Osteocyte (in vitro differentiated cells): ENCODE measurements at places on chromosomes 2 and 18. TPM values are rescaled to one million over a fixed set of nuclear protein-coding genes. Genes with fewer than 3 reads are reported as not detected.

GRCh38 chr2:5945742-5946141, 253.6 kb downstream of the SOX11 start:
- no peaks in the 10 kb centered on the region for H3K36me3 ChIP-seq
- H3K27me3 ChIP-seq, result peaks cover 5% of the 10 kb centered on the region
- DNase-seq, result no peak
- H3K4me1 ChIP-seq, result no peaks in the 10 kb centered on the region

- H3K4me1 ChIP-seq, result no peaks in the 10 kb centered on the region
- H3K27me3 ChIP-seq, result peaks cover 25% of the 10 kb centered on the region
- no peaks in the 10 kb centered on the region for H3K36me3 ChIP-seq
- peak; percentile 34 for DNase-seq
- no peak overlapping the region for H3K27ac ChIP-seq
These were observed 182.8 kb upstream of the AGAP1 start for GRCh38 chr2:235311044-235311443.

Gene RAB27B
- total RNA-seq, result 1.9 and 2.1 TPM in 2 replicates

DNA sequence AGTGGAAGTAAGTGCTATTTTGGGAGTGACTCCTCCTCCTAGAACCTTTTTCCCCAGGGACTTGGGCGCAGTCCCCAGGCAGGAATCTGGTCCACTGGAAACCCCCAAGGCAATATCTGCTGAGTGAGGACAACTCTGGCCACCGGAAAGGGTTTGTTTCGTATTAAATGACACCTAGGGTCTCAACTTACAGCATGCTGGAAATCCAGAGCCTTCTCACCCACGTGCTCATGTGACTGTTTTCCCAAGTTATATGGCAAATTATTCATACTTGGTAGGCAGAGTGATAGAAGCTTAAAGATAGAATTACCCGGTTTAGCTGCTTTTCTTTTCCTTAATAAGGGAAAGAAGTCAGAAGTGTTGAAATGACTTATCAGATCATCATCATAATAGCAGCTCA, 436.9 kb upstream of the SPRED2 start:
- peaks cover 9% of the 10 kb centered on the region for H3K27me3 ChIP-seq
- H3K27ac ChIP-seq, result no peak overlapping the region
- no peaks in the 10 kb centered on the region for H3K36me3 ChIP-seq
- H3K4me3 ChIP-seq, result no peak overlapping the region
- H3K4me1 ChIP-seq, result no peaks in the 10 kb centered on the region
- DNase-seq, result no peak

GRCh38 chr2:136362676-136363390, 244.9 kb upstream of the CXCR4 start:
- H3K27me3 ChIP-seq, result peaks cover 4% of the 10 kb centered on the region
- H3K4me3 ChIP-seq, result no peak overlapping the region
- DNase-seq, result no peak

Gene WDR35
- total RNA-seq, result 11.0 and 11.4 TPM in 2 replicates

Gene METTL8
- 21.7 and 27.1 TPM in 2 replicates for total RNA-seq

- H3K27me3 ChIP-seq, result no peaks in the 10 kb centered on the region
- H3K27ac ChIP-seq, result no peak overlapping the region
- no peak overlapping the region for H3K4me3 ChIP-seq
These were observed 2.6 kb downstream of the GPR35 start for GRCh38 chr2:240627736-240628506.

Gene DTYMK
- total RNA-seq, result 26.3 and 28.8 TPM in 2 replicates

DNA sequence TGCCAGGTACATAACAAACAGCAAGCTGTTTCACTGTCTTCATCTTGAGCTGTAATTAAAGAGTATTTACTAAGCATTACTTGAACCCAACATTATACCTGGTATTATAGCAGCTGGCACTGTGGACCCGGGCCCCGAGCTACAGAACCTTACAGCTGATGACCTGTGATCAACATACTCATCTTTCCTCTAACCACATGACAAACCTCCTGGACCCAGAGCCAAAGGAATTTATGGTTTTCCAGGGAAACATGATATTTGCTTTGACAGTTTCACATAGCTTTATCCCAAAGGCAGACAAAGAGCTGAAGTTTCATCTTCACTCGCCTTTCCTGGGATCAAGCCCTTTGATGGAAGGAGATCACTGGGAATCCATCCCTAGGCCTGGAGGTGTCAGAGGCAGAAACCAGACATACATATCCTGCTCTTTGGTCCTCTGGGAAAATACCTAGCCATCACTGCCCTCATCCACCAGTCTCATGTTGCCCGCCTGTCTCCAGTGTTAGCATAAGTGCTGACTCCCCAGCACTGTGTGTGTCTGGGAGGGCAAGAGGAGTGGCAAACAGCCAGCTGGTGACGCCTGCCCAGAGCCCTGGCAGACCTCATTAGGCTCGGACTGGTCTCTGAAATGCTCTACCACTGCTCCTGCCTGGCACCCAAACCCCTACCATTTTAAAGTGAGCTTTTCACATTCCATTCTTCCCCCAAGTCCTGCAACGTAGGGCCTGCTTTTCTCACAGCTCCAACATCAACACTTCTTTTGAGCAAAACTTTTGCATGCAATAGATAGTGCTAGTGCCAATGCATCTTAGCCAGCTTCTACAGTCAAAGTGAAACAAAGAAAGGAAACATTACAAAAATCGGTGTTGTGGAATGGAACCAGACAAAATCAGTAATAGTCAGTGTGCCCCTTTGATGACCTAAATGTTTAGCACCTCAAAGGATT, 138.8 kb upstream of the CTAGE1 start:
- H3K27me3 ChIP-seq, result no peaks in the 10 kb centered on the region
- no peak overlapping the region for H3K27ac ChIP-seq
- no peaks in the 10 kb centered on the region for H3K36me3 ChIP-seq

Gene C2orf80
- total RNA-seq, result not detected in 2 replicates

Gene TUBA3E
- total RNA-seq, result not detected in 2 replicates

Gene STPG4
- total RNA-seq, result 0.37 and 0.56 TPM in 2 replicates

GRCh38 chr2:177972782-177973181, 99.8 kb downstream of the PDE11A start:
- no peaks in the 10 kb centered on the region for H3K4me1 ChIP-seq
- no peak overlapping the region for H3K27ac ChIP-seq
- no peak overlapping the region for H3K4me3 ChIP-seq
- H3K27me3 ChIP-seq, result no peaks in the 10 kb centered on the region
- H3K36me3 ChIP-seq, result no peaks in the 10 kb centered on the region

Gene TMSB10
- 2,436 and 2,534 TPM in 2 replicates for total RNA-seq

Gene KCNG2
- not detected in 2 replicates for total RNA-seq

GRCh38 chr2:155412598-155412997, 714.1 kb downstream of the KCNJ3 start:
- no peaks in the 10 kb centered on the region for H3K27me3 ChIP-seq
- H3K4me1 ChIP-seq, result no peaks in the 10 kb centered on the region
- DNase-seq, result no peak
- H3K4me3 ChIP-seq, result no peak overlapping the region
- H3K27ac ChIP-seq, result no peak overlapping the region
- H3K36me3 ChIP-seq, result no peaks in the 10 kb centered on the region

GRCh38 chr2:45276914-45277313, 267.7 kb upstream of the SIX2 start:
- no peak overlapping the region for H3K27ac ChIP-seq

- no peak for DNase-seq
- H3K27ac ChIP-seq, result no peak overlapping the region
- H3K27me3 ChIP-seq, result no peaks in the 10 kb centered on the region
- peaks cover 22% of the 10 kb centered on the region for H3K4me1 ChIP-seq
- no peak overlapping the region for H3K4me3 ChIP-seq
These were observed 198.2 kb downstream of the CTNNA2 start for GRCh38 chr2:79711098-79711497.

Gene COPS7B
- 34.3 and 35.7 TPM in 2 replicates for total RNA-seq

Gene VWC2L
- not detected in 2 replicates for total RNA-seq

DNA sequence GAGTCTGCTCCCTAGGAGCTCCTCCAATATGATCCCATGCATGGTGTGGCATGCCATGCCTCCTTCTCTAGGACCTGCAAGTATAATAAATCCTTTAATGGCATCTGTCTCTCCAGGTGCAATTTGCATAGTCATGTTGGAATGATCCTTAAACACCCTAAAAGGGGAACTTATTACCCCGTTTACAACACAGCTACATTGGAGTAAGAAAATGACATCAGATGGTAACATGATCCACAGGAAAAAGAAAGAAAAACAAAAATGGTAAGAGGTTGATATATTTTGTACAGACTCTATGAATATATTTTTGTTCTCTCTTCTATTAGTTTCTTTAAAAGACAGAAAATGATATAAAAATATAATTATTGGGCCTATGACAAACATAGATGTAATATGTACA, 79.0 kb downstream of the CRACDL start:
- no peak overlapping the region for H3K27ac ChIP-seq
- no peaks in the 10 kb centered on the region for H3K36me3 ChIP-seq
- no peak overlapping the region for H3K4me3 ChIP-seq
- DNase-seq, result no peak
- no peaks in the 10 kb centered on the region for H3K4me1 ChIP-seq
- H3K27me3 ChIP-seq, result peaks cover 30% of the 10 kb centered on the region

DNA sequence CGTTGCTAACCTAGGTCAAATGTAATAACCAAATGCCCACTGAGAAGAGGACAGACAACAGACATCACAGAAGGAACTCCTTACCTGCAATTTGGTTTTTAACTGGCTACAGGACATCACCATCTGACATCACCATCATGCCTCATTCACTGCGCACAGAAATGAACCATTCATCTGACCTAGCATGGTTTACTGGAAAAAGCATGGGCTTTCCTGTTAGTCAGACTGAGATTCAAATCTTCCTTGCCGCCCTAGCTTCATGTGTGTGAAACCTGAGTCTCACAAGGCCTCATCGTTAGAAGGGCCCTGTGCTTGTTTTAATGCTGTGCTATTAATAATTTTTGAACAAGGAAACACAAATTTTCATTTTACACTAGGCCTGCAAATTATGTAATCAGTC, 1.1 kb upstream of the HIBCH start:
- H3K4me1 ChIP-seq, result peaks cover 28% of the 10 kb centered on the region
- H3K27ac ChIP-seq, result peak overlapping the region; percentile 96
- peaks cover 6% of the 10 kb centered on the region for H3K27me3 ChIP-seq
- H3K36me3 ChIP-seq, result no peaks in the 10 kb centered on the region

Gene ANO7
- 1.3 TPM in 2 replicates for total RNA-seq

DNA sequence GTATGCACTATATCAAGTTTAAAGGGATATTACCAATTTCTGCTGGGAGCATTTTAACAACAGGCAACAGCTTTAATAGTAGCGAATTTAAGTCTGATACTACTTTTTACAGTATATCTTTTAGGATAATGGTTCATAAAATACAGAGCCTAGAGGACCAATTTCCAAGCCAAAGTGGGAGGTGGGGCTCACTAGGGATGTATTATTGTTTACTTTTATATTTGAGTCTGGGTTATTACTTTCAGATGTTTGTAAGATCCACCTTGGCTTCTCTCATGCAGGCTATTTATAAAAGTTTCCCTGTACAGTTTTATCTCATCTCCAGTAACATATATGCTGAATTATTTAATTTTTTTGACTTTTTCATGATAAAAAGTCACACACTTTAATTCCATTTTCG, 242.0 kb downstream of the CMPK2 start:
- no peak overlapping the region for H3K4me3 ChIP-seq
- DNase-seq, result no peak
- H3K36me3 ChIP-seq, result no peaks in the 10 kb centered on the region
- H3K27ac ChIP-seq, result no peak overlapping the region
- H3K4me1 ChIP-seq, result peaks cover 15% of the 10 kb centered on the region

- H3K36me3 ChIP-seq, result no peaks in the 10 kb centered on the region
- H3K27me3 ChIP-seq, result no peaks in the 10 kb centered on the region
These were observed 121.3 kb downstream of the AGAP1 start for GRCh38 chr2:235614900-235615712.

Gene TUBA3D
- not detected in 2 replicates for total RNA-seq

Gene REG1A
- total RNA-seq, result not detected in 2 replicates

Gene TXNDC9
- total RNA-seq, result 27.5 and 29.3 TPM in 2 replicates

- H3K27me3 ChIP-seq, result no peaks in the 10 kb centered on the region
- no peak overlapping the region for H3K4me3 ChIP-seq
- H3K36me3 ChIP-seq, result peaks cover 43% of the 10 kb centered on the region
- peaks cover 3% of the 10 kb centered on the region for H3K4me1 ChIP-seq
These were observed 20.6 kb downstream of the TMX3 start for GRCh38 chr18:68694316-68694715.

DNA sequence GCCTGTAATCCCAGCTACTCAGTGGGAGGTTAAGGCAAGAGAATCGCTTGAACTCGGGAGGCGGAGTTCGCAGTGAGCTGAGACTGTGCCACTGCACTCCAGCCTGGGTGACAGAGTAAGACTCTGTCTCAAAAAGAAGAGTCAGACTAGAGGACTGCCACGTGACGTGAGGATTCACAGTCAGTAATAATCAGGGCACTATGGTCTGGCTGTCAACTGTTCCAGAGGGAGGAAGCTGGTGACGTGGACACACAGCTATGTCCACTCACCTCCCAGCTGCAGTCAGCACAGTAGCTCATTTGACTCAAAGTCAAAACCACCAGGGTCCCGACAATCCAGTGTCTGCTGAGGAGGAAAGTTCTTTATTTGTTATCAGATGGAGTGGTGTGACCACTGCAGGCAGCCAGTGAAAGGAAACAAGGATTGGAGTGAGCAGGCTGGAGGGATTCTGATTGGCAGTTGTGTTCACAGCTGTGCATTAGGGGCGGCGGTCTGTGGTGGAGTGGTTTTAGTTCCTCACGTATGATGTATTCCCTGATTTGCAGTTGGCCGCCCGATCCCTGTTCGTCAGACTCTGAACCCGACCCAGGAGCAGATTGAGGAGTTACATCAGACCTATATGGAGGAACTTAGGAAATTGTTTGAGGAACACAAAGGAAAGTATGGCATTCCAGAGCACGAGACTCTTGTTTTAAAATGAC, 37.9 kb downstream of the MOGAT1 start:
- no peaks in the 10 kb centered on the region for H3K27me3 ChIP-seq
- peak overlapping the region; percentile 91 for H3K27ac ChIP-seq
- peaks cover 70% of the 10 kb centered on the region for H3K4me1 ChIP-seq
- peak; percentile 91 for DNase-seq

GRCh38 chr2:78586316-78586715, 439.2 kb upstream of the REG3G start:
- H3K4me3 ChIP-seq, result no peak overlapping the region
- no peaks in the 10 kb centered on the region for H3K36me3 ChIP-seq
- H3K4me1 ChIP-seq, result no peaks in the 10 kb centered on the region
- no peak overlapping the region for H3K27ac ChIP-seq

DNA sequence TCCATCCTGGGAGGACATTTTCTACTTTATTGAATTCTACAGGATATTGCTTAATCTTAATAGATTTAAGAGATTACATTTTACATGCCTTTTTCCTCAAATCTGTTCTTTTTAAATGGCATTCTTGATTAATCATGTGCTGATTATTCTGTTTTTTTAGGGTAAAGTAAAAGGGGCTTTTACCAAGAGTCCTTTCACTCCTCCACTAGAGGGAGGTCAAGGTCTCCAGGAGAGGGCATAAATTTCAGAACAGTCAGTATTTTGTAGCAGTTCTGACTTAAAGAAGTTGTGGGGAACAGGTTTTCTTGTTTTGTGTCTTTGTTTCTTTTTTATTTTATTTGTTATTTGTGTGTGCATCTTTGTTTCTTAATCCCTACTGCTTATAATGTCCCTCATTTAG, 25.4 kb downstream of the WDR75 start:
- no peaks in the 10 kb centered on the region for H3K27me3 ChIP-seq
- H3K27ac ChIP-seq, result peak overlapping the region; percentile 27
- no peak overlapping the region for H3K4me3 ChIP-seq
- no peaks in the 10 kb centered on the region for H3K4me1 ChIP-seq
- H3K36me3 ChIP-seq, result peaks cover 75% of the 10 kb centered on the region
